ENCODE measurements at places on chromosomes 16 and 17. TPM values are rescaled to one million over a fixed set of nuclear protein-coding genes. Genes with fewer than 3 reads are reported as not detected.

Gene ZNF629
- total RNA-seq: 19.4 TPM

Gene SNAI3
- 3.0 TPM for total RNA-seq

GRCh38 chr16:57477531-57478202, 8.6 kb downstream of the DOK4 start:
- no peak for DNase-seq
- peaks cover 27% of the 10 kb centered on the region for H3K4me1 ChIP-seq
- no peaks in the 10 kb centered on the region for H3K36me3 ChIP-seq
- no peak overlapping the region for H3K27ac ChIP-seq

Gene ABCC6
- 0.87 TPM for total RNA-seq

Gene ZDHHC1
- total RNA-seq: 62.0 TPM

Gene RGS9
- 5.7 TPM for total RNA-seq

GRCh38 chr17:4577386-4577993, 6.8 kb upstream of the SMTNL2 start:
- H3K4me3 ChIP-seq: no peak overlapping the region
- H3K36me3 ChIP-seq: no peaks in the 10 kb centered on the region
- peaks cover 21% of the 10 kb centered on the region for H3K4me1 ChIP-seq
- H3K27me3 ChIP-seq: no peaks in the 10 kb centered on the region
- DNase-seq: no peak
- H3K27ac ChIP-seq: no peak overlapping the region

Data from testis (tissue), 5 donors.